ENCODE measurements at places on chromosomes 1 and 21.

GRCh38 chr1:1543706-1544099 lies 3.3 kb upstream of the TMEM240 start:
- no peak for DNase-seq

DNA sequence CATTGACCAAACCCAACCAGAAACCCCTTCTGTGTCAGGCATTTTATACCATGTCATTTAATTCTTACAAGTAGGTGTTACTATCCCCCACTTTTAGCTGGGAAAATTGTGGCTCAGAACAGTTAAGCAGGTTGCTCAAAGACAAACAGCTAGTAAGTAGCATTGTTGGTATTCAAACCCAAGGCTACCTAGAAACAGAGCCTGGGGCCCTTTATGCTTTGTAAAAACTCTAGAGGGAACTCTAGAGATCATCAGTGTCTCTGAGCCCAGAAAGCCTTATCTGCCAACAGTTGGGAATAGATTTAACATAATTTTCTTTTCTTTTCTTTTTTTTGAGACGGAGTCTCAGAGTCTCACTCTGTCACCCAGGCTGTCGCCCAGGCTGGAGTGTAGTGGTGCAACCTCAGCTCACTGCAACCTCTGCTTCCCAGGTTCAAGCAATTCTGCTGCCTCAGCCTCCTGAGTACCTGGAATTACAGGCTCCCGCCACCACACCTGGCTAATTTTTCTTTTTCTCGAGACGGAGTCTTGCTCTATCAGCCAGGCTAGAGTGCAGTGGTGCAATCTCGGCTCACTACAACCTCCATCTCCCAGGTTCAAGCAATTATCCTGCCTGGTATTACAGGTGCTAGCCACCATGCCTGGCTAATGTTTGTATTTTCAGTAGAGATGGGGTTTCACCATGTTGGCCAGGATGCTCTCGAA lies 48.5 kb upstream of the OSBPL9 start:
- no peak for DNase-seq

GRCh38 chr1:226749467-226749866 lies 10.4 kb upstream of the ITPKB start:
- no peak for DNase-seq

- DNase-seq = peak; percentile 20
These were observed 11.0 kb downstream of the TP53BP2 start for GRCh38 chr1:223834660-223835263.

DNA sequence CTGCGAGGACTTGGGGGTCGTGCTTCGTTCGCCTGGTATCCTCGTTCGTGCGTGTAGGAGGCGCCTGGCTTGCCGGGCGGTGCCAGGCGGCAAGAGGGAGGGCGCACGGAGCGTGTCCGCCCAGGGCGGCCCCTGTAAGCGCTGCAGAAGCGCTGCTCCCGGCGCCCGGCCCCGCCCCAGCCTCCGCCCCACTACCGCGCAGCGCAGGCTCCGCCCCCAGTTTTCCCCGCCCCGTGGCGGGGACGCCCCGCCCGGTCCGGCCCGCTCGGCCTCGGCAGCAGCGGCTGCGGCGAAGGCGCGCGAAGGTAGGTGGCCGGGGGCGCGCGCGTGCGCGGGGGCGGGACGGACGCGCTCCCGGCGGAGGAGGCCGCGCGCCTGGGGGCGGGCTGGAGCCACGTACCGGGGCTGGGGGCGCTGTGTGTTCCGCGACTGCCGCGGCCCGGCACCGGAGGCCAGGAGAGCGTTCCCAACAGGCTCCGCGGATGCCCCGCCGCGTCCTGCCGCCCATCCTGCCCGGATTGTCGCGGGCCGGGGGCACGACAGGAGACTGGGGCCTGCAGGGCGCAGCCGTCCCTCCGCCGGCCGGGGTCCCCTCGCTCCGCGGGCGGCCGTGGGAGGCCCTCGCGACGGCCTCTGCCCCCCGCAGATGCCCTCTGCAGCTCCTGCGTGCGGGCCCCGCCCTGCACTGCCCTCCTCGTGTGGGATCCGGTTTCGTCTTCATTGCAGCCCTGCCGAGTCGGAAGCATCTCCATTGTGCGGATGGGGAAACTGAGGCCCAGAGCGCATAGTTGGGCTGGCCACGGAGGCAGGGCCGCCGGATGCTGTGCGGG lies 7.7 kb upstream of the CROCC start:
- peak; percentile 97 for DNase-seq

DNA sequence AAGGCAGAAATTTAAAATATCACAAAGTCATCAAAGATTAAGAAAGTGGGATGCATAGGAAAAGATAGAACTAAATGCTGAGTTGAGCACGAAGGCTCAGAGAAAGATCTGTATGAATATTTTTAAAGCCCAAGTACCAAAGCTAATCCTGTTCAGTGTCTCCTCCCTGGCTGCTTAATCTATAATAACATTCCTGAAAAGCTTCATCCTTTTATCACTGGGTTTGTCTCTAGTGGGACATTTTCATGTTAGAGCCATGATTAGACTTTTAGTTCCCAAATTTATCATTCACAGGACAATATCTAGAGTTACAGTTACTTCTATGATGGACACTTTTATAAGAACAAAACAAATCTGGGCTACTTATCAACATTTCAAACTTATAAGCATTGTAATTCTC lies 38.6 kb downstream of the TNFSF18 start:
- DNase-seq = no peak

DNA sequence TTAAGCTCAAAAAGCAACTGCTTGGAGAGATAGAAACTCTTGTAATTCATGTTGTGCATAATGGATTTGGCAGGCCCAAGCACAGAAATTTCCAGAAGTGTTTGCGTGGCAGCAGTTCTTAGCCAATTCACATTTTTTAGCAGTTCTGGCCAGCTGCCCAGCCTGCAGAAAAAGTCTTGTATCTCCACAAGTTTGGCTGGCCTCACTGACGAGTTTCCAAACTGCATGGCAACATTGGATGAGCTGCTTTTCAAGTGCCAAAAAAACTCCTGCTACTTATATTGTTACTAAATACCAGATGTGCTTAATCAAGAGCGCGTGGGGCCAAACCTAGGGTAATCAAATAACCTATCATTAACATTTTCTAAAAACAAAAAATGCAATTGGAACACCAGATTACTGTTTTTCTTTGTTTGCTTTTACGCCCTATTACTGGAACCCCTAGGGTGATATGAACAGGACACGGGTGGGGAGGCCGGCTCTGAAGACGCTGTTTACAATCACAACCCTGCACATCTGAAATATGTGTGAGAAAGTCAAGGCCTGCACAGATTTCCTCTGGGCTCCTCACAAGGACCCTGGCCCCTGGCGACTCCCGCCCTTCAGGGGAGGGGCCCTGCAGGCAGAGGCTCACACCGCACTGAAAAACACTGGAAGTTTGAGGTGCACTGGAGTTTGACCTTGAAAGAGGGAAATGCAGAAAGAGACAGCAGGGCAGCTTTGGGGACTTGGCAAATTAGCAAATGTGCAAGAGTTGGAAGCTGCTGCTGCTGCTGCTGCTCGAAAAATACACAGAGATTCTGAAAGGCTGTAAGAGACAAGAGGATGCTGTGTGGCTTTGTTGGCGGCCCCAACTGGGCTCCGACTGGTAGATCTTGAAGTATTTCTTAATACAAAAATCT lies 55.2 kb upstream of the TARBP1 start:
- no peak for DNase-seq

DNA sequence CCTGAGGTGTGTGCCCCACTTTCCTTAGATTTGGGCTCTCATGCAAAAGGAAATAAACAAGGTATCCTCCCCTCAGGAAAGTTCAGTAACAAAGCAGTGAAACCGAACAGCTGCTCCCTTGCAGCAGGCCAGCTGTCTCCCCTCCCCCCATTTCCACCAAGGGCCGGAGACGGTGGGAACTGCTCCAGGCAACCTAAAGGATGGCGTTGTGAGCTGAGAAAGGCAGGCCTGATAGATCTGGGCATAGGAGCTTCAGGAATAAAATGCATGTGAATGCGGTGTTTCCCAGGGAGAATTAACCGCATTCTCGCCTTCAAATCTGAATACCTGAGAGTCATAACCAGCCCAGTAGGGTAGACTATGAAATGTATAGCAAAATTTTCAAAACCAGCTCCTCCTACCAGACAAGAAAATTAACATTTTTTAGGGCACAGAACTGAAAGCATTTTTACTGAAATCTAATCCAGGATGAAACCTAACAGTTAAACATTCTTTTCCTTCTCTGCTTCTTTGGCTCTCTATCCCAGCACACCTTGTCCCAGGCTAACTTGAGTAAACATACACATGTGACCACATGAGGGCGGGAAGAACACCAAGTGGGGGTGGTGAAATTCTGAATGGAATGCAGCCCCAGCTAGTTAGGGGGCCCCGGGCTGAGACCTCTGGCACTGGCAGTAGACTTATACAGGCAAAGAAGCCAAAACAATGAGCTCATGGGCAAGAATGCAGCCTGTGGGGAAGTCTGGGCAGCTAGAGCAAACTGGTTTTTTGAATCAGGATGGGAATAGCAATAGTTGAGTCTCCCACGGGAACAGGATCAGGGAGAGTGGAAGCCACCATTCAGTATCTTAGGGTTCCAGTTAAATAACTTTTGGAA lies 11.5 kb downstream of the MCL1 start:
- DNase-seq = peak; percentile 75

DNA sequence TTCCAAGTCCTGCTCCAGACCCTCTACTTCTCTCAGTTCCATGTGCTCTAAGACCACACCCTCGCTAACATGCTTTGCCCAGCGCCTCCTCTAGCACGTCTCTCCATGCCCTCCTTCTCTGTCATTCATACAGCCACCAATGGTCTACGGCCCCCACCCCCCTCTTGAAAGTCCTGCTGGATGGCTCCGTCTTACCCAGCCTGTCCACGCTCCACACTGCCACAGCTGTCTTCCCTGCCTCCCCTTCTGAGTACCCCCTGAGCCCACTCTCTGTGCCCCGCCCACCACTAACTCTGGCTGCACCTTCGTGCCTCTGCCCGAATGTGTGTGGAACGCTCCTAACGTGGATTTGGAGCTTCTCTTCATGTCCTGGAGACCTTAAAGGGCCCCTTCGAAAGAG lies 244.6 kb downstream of the TRABD2B start:
- no peak for DNase-seq

DNA sequence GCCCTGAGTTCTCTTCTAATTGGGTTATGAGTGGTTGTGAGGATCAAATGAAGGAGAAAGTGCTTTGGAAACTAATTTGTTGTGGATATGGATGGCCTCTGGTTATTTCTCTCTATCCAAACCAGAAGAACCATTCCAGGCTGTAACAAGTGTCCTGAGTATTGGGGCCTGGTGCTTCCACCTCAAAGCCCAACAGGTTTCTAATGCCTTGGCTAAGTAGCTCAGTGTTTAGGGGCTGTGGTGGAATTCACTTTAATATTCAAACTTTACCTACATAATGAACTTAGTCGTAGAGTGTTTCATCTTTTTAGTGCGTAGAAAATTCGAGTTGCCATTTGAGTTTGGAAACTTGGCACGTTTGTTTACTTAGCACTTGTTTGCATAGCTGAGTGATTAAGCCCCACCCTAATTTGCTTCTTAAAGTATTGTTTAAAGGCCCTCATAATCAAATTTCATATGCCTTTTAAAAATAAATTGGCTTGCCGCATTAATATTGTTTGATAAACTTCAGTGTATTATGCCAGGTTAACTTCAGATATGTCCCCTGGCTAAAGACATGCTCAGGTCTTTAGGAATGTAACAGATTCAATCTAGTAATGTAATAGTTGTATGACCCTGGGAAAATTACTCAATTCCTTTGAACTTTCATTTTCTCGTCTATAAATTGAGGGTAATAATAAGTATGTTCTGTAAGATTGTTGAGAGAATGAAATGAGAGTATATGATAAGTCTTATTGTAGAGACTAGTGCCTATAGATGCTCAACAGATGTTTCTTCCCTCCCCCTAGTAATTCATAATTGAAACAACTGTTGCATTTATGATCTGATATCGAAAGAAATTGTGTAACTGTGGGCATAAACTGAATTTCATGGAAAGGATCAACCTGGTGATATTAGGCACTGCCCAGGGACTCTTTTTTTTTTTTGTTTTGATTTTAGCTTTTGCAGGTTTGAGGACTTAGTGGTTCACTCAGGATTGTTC lies 1.6 kb downstream of the AGO4 start:
- DNase-seq = no peak

GRCh38 chr1:194723067-194723466 lies 1536.7 kb upstream of the B3GALT2 start:
- DNase-seq = no peak

DNA sequence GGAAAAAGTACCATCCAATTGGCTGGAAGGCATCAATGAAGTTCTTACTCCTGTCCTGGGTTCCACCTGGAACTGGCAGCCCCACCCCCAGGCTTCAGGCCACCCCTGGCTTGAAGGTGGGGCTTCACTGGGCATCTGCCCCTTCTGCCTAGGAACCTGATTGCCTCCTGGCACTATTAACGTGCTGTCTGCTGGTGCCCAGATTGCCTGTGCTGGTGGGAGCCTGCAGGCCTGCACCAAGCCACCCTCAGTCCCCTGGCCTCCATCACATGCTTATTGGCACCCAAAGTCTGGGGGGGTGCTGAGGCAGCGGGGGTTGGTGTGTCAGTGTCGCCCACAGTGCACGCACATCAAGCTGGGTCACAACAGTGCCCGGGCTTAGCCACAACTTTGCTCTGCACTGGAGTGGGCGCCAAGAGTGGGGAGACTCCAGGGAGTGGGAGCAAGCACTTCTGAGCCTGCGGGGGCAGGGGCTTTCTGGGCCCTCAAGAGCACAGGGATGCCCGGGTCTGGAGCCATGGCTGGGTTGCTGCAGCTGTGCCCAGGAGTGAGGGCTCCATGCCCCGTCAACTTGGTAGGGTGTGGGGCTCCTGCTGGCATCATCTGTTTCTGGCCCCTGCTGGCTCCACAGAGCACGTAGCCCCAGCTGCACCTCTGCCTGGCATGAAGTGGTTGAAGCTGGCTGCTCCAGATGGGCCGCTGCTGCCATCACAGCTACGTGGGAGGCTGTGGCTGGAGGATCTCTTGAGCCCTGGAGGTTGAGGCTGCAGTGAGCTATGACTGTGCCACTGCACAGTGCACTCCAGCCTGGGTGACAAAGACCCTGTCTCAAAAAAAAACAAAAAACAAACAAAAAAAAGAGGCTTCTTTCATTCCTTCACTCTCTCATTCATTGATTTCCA lies 4.1 kb upstream of the LSM10 start:
- DNase-seq = no peak

- DNase-seq = no peak
These were observed 347.1 kb downstream of the NCAM2 start for GRCh38 chr21:21345296-21345695.

DNA sequence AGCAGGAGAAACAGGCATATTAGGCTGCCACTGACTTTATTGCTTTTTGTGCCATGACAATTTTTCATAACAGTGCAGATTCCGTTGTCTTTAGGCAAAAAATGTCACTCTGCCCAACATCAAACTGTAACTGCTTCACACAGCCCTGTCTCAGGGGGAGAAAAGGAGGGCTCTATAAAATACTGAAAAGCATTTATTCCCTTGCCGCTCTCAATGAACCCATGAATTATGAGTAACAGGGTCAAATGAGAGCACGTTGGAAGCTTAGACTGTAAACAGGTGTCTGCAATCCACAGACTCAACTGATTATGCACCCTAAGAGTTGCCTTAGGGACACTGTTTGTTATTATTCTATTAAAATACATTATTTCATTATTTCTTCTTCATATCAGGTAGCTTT lies 292.1 kb upstream of the FMN2 start:
- DNase-seq = no peak

- DNase-seq = no peak
These were observed 7.4 kb upstream of the AGMAT start for GRCh38 chr1:15592285-15592684.
